ENCODE measurements at places on chromosomes 1 and 21. TPM values are rescaled to one million over a fixed set of nuclear protein-coding genes. Genes with fewer than 3 reads are reported as not detected.

The TRAF3IP3 gene
- 2.0 TPM for polyA plus RNA-seq

GRCh38 chr1:33378524-33378923, 52.4 kb downstream of the PHC2 start:
- DNase-seq: no peak

GRCh38 chr1:7015022-7015421, 229.8 kb downstream of the CAMTA1 start:
- no peak for DNase-seq

- DNase-seq: peak; percentile 54
Measured at GRCh38 chr1:17919525-17920439, 164.6 kb downstream of the ACTL8 start.

DNA sequence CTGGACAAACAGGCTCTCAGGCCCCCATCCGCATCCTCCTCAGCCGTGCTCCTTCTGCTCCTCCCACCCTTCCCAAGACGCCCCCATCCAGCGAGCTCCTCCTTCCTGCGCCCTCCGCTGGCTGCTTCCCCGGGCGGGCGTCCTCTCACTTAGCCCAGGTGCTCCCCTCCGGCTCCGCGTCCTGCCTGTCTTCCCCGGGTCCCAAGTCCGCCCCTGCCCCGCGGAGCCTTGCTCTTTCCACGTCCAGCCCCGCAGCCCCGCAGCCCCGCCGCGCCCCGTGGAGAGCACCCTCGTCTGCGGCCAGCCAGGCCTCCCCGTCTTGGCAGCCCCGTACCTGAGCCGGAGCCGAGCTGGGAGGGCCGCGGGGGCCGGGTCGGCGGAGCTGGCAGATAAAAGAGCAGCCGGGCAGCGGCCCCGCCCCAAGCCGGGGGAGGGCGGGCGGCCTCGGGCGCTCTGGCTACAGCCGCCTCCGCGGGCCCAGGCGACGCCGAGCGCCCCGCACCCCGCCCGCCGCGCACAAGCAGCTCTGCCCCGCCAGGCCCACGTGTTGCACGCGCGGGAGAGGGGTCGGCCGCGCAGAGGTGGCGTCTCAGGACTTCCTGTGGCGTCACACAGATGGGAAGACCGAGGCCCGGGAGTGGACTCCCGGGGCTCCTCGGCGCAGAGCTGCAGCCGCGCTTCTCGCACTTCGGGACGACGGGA, at the start of gene PAQR7:
Gene PAQR7 (minus strand): TSS at position 555 of the 702 bp plus-strand sequence. CDS start 11,869 bp downstream, outside the sequence.
- no peak for DNase-seq

GRCh38 chr1:229344139-229344538, 1.3 kb upstream of the CCSAP start:
- DNase-seq: no peak

DNA sequence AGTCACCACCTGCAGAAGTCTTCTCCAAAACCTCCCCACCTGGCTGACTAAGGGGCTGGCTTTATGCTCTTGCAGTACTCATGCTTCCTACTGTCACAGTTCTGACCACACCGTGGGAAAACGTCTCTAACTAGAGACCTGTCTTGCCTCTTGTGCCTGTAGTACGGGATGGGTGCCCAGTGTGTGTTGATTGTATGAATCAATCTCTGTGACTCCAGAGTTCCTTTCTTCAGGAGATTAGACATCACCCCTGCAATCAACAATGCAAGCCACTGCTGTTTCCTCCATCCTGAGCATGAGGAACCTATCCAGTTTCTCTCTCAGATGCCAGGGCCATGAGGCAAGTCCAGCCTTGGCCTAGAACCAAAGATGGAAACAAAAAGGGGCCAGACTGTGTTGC, 64.1 kb downstream of the LRRN2 start:
- no peak for DNase-seq

- DNase-seq: no peak
Measured at GRCh38 chr21:39082656-39083376, 100.4 kb downstream of the PSMG1 start.

- DNase-seq: no peak
Measured at GRCh38 chr1:5888606-5889211, 103.5 kb downstream of the NPHP4 start.

DNA sequence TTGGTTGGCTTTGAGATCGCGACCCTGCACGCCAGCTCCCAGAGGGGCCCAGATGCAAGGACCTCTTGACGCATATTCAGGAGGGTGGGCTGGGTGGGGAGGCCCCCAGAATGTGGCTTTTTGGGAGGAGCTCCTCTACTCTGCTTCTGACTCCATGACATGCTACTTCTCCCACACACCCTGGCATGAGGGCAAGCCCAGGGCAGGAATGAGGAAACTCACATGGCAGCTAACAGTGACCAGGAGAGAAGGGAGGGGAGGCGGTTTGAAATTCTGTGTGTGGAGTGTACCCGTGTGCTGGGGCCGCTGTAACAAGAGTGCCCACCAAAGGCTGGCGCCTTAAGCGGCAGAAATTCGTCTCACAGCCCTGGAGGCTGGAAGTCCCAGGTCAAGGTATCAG, 61.3 kb upstream of the GPR153 start:
- DNase-seq: no peak

The KIF21B gene
- polyA plus RNA-seq: 2.0 TPM
